Activated T-helper 1 cell treated with anti-CD3 and anti-CD28 coated beads, Interleukin-2, amount 50 U/mL, for 16 hours (primary cell): ENCODE measurements at places on chromosomes 11 and 22.

DNA sequence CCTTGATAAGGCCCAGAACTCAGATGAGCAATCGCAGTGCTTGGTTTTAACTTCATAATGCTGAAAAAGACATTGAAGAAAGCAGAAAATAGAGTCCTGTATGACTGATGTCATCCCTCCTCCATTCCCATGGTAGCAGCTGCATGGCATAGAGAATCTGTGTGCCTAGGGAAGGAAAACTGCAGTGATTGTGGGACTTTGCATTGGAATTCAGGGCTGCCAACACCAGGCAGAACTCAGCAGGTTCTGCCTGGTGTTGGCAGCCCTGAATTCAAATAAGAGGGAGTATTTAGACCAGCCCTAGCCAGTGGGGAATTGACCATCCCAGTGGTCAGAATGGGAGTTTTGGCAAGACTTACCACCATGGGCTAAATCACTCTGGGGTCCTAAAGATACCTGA, 1016.0 kb downstream of the FAM181B start:
- no peak for DNase-seq

GRCh38 chr11:206002-206384, 1.2 kb downstream of the BET1L start:
- no peak for DNase-seq

GRCh38 chr22:45964372-45964771, 12.6 kb downstream of the WNT7B start:
- no peak for DNase-seq

- DNase-seq, result no peak
These were observed 2.9 kb downstream of the YPEL4 start for GRCh38 chr11:57646799-57647303.

DNA sequence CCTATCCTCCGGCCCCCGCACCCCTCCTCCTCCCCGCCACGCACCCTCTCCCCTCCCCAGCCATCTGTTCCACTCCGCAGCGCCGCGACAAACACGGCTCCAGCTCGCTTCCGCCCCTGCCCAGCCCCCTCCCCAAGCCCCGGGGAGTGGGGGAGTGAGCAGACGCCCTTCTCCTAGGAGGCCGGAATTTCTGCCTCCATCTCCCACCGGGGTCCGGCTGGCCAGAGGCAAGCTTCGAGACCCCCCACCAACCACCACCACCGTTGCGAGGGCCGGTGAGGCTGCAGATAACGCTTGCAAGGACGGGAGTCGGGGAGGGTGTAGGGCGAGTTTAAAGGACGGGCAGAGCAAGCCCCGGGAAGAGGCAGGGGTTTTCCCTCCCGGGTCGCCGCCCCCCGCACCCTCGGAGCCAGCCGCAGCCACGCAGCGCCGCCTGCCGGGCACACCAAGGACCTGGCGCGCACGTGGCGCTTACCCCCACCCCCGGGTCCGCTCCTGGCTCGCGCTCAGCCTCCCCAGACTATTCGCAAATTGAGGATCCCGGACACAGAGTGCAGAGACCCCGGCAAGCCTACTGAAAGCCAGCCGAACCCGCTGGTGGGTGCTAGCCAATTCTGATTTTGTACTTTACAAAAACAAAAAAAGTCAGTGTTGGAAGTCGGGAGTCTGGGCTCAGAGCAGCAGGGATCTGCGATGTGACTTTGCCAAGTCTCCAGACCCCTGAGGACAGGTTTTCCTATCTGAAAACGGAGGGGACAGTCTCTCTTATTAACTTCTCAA, 22.6 kb downstream of the RTN4RL2 start:
- peak; percentile 42 for DNase-seq

DNA sequence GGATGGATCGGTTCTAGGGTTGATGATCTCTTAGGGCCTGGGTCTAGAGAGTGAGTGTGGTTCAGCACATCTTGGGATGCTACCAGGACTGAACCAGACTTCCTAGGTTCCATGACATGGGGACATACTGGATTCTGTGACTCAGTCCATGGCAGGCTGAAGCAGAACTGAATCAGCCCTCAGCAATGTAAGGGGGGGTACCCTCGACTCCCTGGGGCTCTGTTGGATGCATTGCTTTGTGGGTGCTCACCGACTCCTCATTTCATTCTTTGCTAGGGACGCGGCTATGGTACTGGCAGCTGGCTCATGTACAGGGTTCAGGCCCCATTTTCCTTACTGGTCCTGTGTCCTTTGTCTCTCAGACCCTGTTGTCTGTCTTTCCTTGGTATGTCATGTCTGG, 733 bp upstream of the GRAMD1B start:
- no peak for DNase-seq

- no peak for DNase-seq
These were observed 514 bp downstream of the KRTAP5-9 start for GRCh38 chr11:71548716-71549151.

- DNase-seq, result no peak
These were observed 441.1 kb downstream of the TBC1D22A start for GRCh38 chr22:47203554-47203991.

DNA sequence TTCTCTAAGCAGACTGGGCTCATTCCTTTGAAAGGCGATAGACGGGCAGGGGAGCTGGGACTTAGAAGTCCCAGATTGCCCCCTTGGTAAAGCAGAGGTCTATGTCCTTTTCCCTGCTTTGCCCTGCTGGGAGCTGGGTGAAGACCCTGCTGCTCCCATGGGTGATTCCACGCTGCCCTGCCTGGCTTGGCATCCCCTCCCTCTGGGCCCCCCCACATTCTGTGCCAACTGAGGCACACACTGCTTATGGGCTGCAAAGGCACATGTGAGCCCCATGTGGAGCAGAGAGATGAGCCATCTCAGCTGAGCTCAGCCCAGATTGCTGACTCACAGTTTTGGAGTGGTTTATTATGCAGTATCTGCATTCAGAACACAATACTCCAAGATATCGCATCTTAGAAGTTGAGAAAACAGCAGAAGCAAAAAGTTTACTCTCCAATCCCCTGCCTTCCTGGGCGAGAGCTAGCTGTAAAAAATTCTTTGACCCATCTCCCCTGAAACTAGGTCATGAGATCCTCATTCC, 127.2 kb downstream of the ST3GAL4 start:
- no peak for DNase-seq

DNA sequence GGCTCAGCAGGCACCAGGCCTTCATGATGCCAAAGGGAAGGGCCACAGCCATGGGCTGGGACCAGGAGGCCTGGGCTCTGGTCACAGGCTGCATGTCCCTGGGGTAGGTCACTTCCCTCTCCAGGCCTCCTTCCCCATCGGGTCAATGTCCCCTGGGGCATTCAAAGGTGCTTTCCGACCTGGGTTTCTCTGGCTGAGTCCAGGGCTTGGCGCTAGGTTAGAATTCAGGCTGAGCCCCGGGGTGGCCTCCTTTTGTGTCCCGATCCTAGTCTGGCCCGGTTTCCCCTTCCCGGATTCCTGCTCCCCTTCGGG, 12.2 kb downstream of the MAFF start:
- no peak for DNase-seq

- DNase-seq, result no peak
These were observed 26.6 kb upstream of the L3MBTL2 start for GRCh38 chr22:41178425-41178975.

DNA sequence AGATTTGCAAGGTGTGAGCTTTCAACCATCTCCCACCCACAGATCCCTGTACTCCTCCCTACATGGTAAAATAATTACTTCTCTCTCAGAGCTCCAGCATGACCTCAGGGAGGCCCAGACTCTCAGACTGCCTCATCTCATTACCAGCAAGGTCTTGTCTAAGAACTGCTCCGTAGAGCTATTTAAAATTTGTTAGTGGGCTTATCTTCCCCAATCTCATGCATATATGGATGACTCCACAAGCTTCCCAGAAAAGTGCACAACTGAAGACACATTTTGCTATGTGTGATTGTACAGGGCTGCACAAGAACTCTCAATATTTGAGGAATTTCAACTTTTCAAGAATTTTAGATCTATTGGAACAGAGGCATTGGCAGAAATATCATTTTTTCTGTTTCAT, 230.3 kb downstream of the CSNK2A3 start:
- no peak for DNase-seq

- no peak for DNase-seq
These were observed 14.3 kb downstream of the NPTXR start for GRCh38 chr22:38829485-38829884.

DNA sequence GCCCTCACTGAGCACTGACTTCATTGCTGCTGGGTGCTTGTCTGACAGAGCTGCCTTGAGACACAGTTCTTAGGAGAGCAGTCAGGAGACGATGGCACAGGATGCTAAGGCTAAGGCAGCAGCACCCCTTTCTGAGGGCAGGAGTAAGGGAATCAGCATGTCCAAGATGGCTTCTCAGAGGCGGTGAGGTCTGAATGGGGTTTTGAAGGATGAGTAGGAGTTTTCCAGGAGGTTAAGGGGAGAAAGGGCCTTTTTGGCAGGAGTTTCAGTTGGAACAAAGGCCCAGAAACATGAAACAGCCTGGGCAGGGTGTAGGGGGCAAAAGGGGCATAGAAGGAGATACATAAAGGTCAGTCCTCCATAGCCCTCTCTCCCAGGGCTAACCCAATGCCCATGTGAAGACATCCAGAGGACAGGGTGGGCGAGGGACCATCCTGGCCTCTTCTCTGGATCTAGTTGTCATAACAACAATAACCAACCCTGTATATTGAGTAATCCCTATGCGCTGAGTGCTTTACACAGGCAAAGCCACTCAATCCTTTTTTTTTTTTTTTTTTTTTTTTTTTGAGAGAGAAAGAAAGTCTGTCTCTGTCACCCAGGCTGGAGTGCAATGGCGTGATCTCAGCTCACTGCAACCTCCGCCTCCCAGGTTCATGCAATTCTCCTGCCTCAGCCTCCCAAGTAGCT, 19.0 kb downstream of the CYTH4 start:
- DNase-seq, result no peak
